ENCODE measurements at places on chromosomes 7 and 10.

GRCh38 chr10:17175551-17175950, 25.9 kb downstream of the TRDMT1 start:
- DNase-seq = no peak

DNA sequence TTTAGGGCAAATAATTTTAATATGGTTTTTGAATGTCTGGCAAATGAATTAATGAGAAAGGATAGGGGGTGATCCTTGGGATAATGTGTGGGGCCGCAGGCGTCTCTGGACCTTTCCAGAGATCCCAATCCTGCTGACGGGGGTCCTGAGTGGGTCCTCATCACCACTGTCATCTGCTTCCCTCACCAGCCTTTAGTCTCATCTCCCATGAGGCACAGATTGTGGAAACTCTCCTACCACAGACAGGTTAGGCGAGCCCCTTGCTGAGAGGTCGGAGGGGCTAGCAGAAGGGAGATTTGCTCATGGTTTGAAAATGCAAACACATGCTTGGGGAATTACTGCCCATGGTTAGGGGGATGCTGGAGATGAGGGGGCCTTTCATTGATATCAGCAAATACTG, 484.6 kb downstream of the RPS24 start:
- DNase-seq = no peak

- DNase-seq = no peak
Observed at GRCh38 chr7:24701261-24702235, 55.7 kb downstream of the GSDME start.

- DNase-seq = no peak
Observed at GRCh38 chr7:77326131-77326530, 90.0 kb downstream of the GSAP start.

DNA sequence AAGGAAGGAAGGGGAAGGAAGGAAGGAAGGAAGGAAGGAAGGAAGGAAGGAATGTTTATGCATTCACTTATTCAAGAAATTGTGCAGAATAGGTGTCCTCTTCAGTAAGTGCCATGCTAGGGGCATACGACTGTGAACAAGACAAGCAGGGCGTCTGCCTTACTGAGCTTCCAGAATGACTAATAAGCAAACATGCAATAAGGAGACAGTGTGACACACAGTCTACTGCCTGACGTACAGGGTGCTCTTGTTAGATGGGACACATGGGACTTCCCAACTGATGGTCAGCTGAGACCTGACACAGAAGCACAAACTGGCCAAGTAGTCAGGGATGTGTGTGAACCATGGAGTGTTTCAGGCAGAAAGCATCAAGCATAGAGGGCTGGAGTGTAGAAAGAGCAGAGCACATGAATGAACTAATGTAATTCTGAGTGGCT, 18.2 kb downstream of the DNAJC12 start:
- DNase-seq = no peak

- no peak for DNase-seq
Observed at GRCh38 chr10:79454259-79454658, 8.8 kb upstream of the ZCCHC24 start.

GRCh38 chr10:92420546-92421275, 129.7 kb downstream of the MARCHF5 start:
- DNase-seq = peak; percentile 50

GRCh38 chr7:132117636-132118035, 458.6 kb downstream of the PLXNA4 start:
- no peak for DNase-seq
